ENCODE measurements at places on chromosomes 5 and 9.

- no peak for DNase-seq
Measured at GRCh38 chr9:109274884-109275730, 45.8 kb downstream of the EPB41L4B start.

GRCh38 chr5:164127527-164127926, 622.1 kb downstream of the MAT2B start:
- DNase-seq: no peak

DNA sequence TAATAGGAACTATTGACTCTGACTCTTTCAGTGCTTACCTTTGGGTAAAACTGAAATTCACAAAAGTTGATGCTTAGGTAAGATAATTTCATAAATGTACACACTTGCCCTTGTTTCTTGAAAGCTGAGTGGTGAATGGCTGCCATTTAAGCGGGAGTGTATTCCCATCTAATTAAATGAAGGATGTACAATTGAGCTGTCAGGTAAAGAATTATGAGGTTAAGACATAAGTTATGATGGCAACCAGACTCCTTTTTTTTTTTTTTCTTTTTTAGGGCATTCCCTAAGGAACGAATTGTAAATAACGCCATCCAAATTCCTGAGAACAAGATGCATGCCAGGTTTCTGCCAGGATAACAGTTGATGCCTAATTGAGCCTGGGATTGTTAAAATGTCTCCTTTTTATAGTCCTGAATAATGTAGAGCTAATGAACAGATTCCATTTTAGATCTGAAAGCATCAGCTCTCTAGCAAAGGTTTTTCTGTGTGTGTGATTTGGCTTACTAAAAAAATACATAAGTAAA, 199.7 kb downstream of the ISL1 start:
- DNase-seq: no peak

GRCh38 chr5:136665331-136665730, 300.0 kb upstream of the TRPC7 start:
- no peak for DNase-seq

DNA sequence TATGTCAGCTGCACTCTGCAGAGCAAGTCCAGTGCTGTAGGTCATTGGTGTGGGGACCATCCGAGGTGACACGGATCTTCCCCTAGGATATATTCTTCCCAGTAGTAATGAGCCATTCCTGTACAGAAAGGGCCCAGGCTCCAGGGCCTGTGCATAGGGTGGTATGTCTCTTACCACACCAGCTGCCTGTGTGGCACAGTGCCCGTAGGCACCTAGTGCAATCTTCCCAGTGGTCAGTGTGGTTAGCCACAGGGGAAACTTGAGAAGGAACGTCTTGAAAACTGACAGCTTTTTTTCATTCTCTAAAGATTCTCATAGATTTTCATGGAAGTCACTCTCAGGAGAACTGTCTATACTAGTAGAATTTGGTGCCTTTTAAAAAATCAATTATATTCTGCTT, 39.8 kb downstream of the CYSTM1 start:
- DNase-seq: no peak

GRCh38 chr5:65021527-65022226, 252.9 kb downstream of the CWC27 start:
- DNase-seq: no peak

DNA sequence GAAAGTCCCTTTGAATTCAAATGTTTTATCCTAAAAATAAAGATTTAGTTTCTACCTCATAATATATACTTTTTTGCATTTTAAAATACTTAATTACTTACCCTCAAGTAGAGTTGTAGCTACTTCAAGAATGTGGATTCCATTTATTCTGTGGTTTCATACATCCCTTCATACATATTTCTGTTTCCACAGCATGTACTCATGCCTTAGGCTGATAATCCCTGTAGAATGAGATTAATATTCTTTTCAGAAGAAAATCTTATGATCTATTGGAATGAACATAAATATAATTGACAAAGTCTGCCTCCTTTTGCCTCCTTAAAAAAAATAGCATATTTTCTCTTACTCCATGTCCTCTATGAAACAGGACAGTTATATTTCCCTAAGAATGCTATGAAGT, 465.7 kb downstream of the DTWD2 start:
- no peak for DNase-seq
